ENCODE measurements at places on chromosomes 12 and 14.

DNA sequence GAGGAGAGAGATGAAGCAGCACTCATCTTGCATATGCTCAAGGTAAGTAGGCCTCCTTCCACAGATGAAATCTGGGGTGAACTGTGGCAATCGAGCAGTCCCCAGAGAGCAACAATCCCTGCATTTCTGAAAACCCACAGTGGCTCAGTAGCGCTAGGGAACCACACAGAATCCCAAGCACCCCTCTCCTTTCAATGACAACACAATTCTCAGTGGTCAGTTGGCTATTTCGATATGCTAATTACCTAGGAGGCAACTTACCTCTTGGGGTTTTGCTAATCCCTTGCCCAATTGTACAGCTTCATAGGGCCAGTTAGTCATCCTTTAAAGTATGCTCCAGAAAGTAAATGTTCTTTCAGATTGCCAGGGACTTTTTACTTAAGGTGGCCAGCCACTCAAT, 1035.7 kb downstream of the BCL11B start:
- DNase-seq, result no peak

DNA sequence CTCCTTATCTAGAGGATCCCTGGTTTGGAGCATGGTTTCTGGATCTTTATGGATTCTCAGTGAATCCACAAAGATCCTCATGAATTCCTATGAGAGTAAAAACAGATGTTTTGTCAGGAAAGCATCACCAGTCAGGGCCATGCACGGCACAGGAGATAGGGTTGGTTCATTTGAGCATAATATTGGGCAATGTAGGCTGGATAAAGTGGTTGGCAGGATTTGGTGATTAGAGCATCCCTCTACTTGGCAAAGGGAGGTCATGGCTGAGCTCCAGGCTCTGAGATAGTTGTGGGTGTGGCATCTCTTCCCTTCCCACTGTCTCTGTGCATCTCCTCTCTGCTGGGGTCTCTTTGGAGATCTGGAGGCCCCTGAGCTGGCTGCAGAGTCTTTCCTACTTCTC, 149.8 kb downstream of the DACT1 start:
- DNase-seq, result no peak

- no peak for DNase-seq
These were observed 297.2 kb downstream of the ITPR2 start for GRCh38 chr12:26535826-26536225.

DNA sequence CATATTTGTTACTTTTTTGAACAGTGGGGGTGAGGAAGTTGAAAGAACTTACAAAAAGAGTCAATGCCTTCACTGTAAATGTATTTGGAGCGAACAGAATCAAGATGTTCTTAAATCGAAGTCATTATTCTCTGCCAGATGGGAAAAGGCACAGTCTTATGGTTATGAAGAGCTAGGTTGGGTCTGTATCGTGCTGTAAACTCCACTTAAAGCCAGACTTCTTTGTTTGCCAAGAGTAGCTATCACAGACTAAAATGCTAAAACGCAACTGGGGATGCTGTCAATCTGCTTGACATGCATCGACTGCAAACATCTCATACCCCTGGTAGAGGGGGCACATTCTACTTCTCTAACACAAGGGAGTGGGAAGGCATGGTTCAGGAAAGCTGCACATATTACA, 160.4 kb downstream of the DACT1 start:
- no peak for DNase-seq

DNA sequence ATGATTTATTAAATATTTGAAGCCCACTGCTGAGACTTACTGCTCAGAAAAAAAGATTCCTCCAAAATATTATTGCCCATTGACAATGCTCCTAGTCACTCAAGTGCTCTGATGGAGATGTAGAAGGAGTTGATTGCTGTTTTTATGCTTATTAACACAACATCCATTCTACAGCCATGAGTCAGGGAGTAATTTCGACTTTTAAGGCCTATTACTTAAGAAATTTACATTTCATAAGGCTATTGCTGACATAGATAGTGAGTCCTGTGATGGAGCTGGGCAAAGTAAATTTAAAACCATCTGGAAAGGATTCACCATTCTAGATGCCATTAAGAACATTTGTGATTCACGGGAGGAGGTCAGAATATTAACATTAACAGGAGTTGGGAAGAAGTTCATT, 5.2 kb downstream of the KCNJ8 start:
- DNase-seq, result no peak

DNA sequence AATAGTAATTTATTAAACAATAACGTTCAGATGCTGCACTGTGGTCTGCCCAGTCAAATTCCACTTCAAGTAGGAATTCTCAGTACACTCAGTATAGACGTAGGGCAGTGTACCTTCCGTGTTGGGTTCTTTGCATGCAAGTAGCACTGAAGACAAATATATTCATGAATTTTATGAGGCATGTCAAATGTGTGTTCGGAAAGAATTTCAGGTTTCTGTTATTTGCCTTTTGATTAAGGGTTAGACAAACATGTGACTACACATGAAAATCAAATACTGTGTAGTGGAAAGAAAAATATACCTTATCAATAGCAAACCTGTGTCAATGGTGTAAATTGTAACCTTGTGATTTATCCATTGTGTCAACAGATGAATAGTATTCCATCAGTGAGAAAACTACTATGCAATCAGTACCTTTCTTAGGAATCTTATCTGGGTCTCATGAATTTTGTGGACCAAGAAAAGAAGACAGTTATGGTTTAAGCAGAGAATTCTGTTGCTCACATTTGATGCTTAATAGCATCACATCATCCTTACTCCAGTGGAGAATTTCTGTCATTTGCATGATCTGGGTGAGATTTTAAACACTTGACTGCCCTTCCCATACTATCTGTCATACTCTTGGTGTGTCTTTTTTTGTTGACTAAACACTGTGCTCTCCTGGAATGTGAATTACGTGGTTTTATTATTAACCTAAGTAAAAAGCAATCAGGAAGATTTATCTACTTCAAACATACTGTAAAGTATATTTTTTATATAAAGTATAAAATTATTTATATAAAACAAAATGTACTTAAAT, 13.3 kb downstream of the TMEM260 start:
- DNase-seq, result no peak

DNA sequence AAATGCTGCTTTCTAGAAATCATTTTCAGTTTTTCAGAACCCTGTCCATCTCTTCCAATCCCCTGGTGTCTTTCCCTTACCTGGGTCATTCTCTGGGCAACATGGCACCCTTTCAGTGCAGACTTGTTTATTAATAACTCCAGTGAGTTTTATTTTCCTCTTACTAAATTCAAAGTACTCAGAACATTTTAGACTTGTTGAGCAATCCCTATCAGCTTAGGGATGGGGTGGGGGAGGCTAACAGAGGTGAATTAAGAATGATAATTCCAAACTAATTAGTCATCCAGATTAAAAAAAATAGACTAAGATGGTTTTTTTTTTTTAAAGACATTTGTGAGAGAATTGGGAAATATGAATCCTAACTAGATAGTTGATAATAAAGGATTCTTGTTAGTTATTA, 10.7 kb downstream of the GPRC5A start:
- DNase-seq, result no peak

DNA sequence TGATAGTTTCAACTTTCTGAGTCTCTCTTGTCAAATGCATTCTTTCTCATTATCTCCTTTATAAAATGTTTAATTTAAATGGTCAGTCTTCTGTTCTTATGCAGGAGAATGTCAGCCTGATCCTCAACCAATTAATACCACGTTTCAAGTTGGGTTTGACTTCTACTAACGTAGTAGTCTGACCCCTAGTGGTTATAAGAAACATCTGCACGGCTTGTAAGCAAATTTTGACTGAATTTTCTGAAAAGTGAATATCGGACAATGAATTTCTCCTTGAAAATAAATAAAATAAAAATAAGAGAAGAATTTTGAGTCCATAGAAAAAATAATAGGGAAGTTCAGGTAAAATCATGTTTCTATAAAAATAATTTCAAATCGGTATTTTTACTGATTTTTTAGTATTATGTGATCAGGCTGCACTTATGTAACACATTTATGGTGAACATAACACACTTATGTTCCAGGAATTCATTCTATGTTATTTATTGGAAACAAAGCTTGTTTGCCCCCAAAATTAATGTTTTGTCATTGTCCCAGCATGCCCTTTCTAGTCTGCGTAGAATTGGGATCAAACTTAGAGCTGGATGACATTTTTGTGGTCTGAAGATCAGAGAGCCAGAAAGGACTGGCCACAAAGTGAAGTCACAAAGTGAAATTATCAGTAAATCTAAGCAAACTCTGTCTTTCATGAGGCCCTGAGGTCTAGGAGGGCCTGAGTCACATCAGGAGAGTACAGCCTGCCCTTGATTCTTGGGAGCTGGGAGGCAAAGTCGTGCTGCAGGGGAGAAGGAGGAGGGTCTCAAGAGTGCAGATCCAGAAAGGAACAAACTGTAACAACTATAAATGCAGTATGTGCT, 101.2 kb upstream of the STXBP6 start:
- DNase-seq, result no peak

DNA sequence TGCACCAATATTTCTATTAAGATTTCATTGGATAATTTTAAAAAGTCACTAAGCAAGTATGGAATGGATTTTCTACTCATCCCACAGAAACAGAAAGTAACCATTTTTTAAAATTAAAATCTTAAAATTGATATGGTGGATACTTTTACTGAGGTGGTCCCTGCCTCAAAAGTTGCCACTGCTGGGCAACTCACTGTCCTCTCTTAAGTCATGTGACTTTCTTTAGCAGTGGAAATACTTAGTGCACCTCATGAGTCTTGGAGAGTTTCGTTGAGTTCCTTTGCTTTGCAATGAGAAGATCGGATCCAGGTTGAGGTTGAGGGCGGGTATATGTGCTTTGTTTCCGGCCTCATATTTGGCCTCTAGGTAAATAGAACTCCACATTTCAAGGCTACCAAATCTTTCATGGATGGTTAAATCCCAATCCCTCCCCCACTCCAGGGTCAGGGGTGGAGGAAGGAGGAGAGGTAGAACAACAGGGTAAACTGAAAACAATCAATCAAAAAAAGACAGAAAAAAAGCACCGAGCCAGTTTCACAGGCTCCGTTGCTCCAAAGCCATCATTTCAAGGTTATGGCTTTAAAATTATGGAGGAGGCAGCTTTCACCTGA, 39.5 kb upstream of the DUSP6 start:
- DNase-seq, result no peak

DNA sequence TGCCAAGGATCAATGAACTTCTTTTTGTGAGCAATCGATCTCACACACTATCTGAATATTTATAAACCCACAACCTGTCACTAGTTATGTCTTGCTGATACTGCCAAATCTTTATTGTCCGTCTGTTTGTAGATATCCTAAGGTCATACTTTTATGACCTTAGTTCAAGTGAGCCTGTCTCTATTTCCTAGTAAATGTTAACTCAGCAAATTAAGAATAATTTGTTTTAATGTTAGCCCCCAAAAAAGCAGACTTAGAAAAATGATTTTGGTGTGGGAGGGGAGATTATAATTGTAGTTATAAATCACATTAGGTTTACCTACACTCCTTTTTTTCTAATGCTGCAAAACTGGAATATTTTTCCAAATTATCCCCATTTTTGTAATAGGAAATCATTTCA, 9.4 kb downstream of the STYK1 start:
- no peak for DNase-seq

GRCh38 chr12:132354211-132354981, 25.0 kb upstream of the GALNT9 start:
- no peak for DNase-seq

GRCh38 chr12:30764251-30764650, 9.5 kb upstream of the CAPRIN2 start:
- DNase-seq, result no peak

- no peak for DNase-seq
These were observed 313.0 kb upstream of the PRKD1 start for GRCh38 chr14:30240685-30241084.

- no peak for DNase-seq
These were observed 8.2 kb upstream of the ADSS1 start for GRCh38 chr14:104715871-104716270.

DNA sequence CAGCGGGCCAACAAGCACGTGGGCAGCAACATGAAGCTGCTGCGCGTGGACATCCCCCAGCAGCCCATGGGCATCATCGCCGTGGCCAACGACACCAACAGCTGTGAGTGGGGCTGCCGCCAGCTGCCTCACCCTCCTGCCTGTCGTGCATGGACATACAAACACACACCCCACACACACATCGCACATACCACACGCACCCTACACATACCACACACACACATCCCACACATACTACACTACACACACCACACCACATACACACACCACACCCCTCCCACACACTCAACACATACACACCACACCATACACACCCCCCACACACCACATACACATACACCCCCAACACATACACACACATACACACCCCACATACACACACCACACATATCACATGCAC, 25.2 kb upstream of the NXPH4 start:
- DNase-seq, result no peak

DNA sequence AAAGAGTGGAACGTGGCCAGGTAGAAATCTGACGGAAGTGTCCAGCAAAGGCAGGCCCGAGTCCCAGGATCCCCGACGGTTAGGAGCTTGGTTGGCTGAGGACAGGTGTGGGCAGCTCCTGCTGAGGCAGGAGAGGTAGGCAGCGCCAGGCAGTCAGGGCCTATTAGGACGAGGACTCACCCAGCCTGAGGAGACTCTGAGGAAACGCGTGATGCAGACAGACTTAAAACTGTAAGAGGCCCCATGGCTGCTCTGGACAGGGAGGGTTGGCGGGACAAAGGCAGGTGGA, 255.7 kb upstream of the SFSWAP start:
- no peak for DNase-seq

- no peak for DNase-seq
These were observed 3.2 kb upstream of the VDR start for GRCh38 chr12:47907851-47908454.

DNA sequence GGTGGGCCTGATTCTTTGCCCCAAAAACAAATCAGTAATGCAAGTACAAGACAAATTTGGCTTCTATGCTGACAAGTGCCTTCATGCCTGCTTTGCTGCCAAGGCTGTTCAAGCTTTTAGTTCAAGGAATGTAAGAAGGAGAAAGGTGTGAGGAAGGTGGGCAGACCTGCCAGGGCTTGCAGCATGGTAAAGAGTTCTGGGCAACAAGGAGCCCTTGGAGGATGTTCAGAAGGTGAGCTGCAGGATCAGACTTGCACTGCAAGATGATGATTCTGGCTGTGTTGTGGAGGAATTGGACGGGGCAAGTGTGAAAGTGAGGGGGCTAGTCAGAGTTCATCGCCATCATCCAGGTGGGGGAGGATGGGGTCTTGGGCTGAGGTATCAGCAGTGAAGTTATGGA, 167.9 kb downstream of the NUAK1 start:
- DNase-seq, result no peak
